ENCODE measurements at places on chromosomes 5 and 9.

DNA sequence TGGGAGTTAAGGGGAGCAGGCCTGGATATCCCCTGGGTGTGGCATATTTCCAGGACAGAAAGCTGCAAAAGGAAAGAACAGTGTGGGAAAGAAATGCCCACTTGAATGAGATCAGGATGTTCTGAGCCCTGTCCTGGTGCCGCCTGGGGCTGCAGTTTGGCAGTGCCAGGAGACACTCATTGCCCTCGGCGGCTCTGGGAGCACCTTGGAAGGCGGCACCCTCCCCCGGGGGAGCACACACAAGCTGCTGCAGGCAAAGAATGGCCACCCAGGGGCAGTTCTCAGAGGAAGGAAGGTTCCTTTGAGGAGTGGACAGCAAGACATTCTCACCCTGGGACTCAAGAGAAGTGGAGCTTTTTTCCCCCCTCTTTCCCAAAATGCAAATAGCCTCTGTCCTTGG is 305.3 kb downstream of the NTRK2 start:
- DNase-seq: no peak

GRCh38 chr5:26649000-26649399 is 389.4 kb downstream of the CDH9 start:
- no peak for DNase-seq

GRCh38 chr9:120378680-120379079 is 201.3 kb downstream of the CDK5RAP2 start:
- DNase-seq: no peak

GRCh38 chr5:14557791-14558415 is 23.7 kb upstream of the OTULINL start:
- no peak for DNase-seq

- no peak for DNase-seq
Measured at GRCh38 chr9:77883846-77884771, 147.5 kb downstream of the GNAQ start.

Data from spleen (tissue), 13 donors.